Adrenal gland (tissue), 19 donors: ENCODE measurements at places on chromosomes 2 and 18. TPM values are rescaled to one million over a fixed set of nuclear protein-coding genes. Genes with fewer than 3 reads are reported as not detected.

- no peaks in the 10 kb centered on the region for H3K4me1 ChIP-seq
- no peaks in the 10 kb centered on the region for H3K27me3 ChIP-seq
- no peak for DNase-seq
- no peaks in the 10 kb centered on the region for H3K36me3 ChIP-seq
- no peak overlapping the region for H3K4me3 ChIP-seq
Observed at GRCh38 chr2:36173760-36174404, 181.7 kb upstream of the CRIM1 start.

DNA sequence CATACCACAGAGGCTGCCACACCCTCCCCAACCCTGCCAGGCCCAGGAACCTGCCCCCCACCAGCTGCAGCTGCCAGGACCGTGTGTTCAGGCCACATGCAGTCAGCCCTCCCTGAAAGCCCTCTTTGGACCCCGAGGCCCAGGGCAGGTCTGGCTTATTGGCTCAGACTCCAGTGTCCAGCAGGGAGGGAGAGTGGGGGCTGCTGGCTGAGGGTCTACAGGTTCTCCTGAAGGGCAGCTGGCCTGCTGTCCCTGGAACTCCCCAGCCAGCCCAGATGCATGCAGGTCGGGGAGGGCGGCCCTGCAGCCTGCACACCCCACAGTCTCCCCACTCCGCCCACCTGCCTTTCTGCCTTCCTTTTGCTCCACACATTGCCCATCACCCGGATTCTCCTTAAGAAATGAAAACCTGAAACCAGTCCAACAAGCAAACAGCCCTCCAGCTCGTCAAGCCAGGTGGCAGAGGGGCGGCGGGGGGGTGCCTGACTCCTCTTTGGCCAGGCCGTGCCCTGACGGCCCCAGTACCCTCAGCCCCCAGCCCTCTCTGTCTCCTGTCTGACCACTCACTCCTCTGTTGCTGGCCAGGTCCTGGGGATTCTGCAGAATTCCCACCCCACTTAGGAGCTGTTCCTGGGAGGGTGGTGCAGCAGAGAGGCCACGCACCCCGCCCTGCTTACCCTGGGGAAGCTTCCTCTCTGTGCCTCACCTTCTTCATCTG is 18.0 kb downstream of the GPR35 start:
- H3K36me3 ChIP-seq: no peaks in the 10 kb centered on the region
- no peak overlapping the region for H3K4me3 ChIP-seq
- H3K27ac ChIP-seq: no peak overlapping the region
- H3K4me1 ChIP-seq: no peaks in the 10 kb centered on the region
- DNase-seq: no peak
- H3K27me3 ChIP-seq: peaks cover 5% of the 10 kb centered on the region

DNA sequence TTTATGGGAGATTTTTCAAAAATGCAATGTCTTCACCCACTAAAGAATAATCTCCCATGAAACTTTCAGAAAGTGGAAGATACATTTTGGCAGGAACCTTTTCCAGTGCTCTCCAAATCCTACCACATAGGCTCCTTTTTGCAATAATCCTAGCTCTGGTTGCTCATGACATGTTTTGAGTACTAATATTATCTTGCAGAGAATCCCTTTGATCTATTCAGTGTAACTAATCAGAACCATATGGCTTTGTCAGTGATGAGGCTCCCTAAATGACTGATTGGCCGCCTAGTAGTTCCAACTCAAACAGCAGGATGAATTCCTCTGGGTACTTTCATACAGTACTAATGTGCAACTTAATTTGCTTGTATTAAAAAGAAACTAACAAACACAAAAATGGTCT is 544.0 kb upstream of the FAM98A start:
- H3K36me3 ChIP-seq: no peaks in the 10 kb centered on the region
- DNase-seq: no peak
- H3K27me3 ChIP-seq: no peaks in the 10 kb centered on the region
- H3K4me1 ChIP-seq: no peaks in the 10 kb centered on the region
- H3K27ac ChIP-seq: no peak overlapping the region

GRCh38 chr2:205765151-205765550 is 82.8 kb downstream of the NRP2 start:
- no peak for DNase-seq
- no peaks in the 10 kb centered on the region for H3K27me3 ChIP-seq
- no peak overlapping the region for H3K27ac ChIP-seq
- H3K36me3 ChIP-seq: peaks cover 76% of the 10 kb centered on the region
- H3K4me3 ChIP-seq: no peak overlapping the region
- H3K4me1 ChIP-seq: peaks cover 16% of the 10 kb centered on the region

DNA sequence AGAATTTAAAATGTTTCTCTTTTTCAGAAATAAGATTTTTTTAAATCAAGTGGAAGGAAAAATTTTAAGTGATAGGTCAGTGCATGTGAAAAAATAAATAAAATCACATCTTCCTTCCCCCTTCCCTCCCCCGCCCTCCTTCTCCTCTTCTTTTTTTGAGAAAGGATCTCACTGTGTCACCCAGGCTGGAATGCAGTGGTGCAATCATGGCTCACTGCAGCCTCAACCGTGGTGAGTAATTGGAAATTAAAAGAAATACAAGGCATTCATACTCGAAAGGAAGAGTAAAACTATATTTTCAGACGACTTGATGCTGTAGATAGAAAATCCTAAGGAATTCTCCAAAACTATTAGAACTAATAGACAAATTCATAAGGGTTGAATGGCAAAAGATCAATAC is 16.9 kb upstream of the CRACDL start:
- H3K27ac ChIP-seq: no peak overlapping the region
- no peaks in the 10 kb centered on the region for H3K27me3 ChIP-seq
- H3K4me1 ChIP-seq: no peaks in the 10 kb centered on the region
- no peak overlapping the region for H3K4me3 ChIP-seq

GRCh38 chr2:218569038-218569431 is 396 bp downstream of the CNOT9 start:
- H3K27me3 ChIP-seq: no peaks in the 10 kb centered on the region
- peak; percentile 69 for DNase-seq
- peak overlapping the region; percentile 96 for H3K27ac ChIP-seq
- peak overlapping the region; percentile 80 for H3K4me3 ChIP-seq

DNA sequence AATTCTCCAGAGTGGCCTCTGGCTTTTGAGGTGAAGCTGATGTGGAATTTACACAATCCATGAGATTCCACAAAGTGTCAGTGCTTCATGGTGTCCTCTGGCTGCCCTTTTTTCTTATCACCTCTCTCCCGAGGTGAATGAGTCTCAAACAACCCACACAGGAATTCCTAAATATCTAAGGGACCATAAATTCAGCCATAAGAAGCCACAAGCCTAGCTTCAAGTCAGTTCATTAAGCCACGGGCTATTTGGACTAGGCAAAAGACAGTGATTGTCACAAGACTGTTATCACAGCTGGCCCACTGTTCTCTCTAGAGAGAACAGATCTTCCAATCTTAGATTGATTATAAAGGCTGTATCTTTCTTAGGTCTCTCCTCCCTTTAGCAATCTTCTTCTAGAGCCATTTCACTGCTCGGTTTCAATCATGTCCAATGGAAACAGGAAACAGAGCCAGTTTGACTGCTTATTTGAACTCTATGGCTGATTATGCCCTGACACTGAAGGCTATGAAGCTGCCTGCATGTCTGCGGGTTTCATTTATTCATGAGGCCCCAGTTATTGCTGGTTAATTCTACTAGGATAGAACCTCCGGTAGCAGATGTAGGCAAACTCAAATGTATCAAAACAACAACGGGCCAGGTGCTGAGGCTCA is 4.1 kb downstream of the NEMP2 start:
- H3K36me3 ChIP-seq: no peaks in the 10 kb centered on the region
- no peak overlapping the region for H3K4me3 ChIP-seq

GRCh38 chr2:160784034-160784433 is 290.4 kb upstream of the RBMS1 start:
- no peak overlapping the region for H3K27ac ChIP-seq
- no peaks in the 10 kb centered on the region for H3K36me3 ChIP-seq
- DNase-seq: no peak
- no peak overlapping the region for H3K4me3 ChIP-seq

DNA sequence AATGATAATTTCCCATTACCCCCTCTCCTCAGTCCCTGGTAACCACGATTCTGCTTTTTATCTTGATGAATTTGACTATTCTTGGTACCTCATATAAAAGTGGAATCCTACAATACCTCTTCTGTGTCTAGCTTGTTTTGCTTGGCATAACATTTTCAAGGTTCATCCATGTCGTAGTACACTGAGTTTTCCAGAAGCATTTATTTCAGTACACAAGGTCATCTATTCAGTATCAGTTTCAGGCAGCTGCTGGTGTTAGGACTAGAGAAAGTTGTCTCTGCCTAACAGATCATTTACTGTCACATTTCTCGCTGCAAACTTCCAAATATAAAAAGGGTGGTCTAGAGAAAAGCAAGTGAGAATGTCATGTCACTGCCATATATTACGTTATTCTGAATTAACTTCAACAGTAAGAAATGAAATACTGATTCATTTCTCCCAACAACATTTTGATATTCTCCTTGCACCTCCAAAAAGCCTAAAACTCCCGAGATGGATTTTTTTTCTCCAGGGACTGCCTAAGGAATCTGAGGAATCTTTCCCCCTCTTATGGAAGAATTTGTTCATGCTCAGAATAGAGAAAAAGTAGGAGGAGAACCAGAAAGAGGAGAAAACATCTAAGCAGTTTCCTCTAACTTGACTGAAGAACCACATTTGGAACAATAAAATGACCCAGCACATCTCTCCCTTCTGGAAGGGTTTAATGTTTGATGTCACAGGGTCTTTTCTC is 36.0 kb downstream of the CDK15 start:
- no peak overlapping the region for H3K4me3 ChIP-seq
- no peaks in the 10 kb centered on the region for H3K36me3 ChIP-seq
- no peaks in the 10 kb centered on the region for H3K27me3 ChIP-seq
- no peak for DNase-seq
- H3K4me1 ChIP-seq: no peaks in the 10 kb centered on the region

DNA sequence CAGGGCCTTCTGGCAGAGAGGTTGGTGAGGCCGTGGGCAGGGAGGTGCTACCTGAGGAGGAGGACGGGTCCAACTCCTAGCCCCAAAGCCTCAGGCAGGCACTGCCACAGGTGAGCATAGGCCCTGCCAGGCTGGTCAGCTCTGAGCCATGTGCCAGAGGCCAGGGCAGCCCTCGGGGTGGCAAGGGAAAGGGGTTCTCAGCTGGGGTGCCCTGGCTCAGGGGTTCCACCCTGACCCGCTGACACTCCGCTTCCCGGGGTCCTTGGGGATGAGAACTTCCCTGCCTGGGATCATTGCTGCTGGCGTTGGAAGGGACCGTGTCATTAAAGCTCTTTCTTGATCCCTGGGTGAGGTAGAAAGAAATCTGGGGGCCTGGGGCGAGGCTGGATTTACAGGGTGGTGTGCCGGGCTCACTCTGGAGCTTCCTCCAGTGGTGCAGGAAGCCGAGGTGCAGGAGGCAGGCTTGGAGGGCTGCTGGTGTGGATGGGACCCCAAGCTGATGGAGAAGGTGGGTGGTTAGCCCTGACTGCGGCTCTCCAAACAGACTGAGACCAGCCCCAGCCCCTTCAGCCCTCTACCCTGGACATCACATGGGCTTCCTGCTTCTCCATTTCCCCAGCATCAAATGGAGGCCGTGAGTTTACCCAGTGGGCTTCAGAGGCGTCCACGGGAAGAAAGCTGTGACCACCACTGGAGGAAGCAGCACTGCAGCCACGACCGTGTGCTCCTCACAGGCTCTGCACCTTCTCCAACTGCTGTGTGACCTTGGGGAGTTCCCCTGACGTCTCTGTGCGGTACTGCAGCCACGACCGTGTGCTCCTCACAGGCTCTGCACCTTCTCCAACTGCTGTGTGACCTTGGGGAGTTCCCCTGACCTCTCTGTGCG is 295.2 kb downstream of the NDUFA10 start:
- no peaks in the 10 kb centered on the region for H3K4me1 ChIP-seq
- no peak for DNase-seq
- no peak overlapping the region for H3K4me3 ChIP-seq
- no peak overlapping the region for H3K27ac ChIP-seq
- H3K27me3 ChIP-seq: no peaks in the 10 kb centered on the region
- H3K36me3 ChIP-seq: no peaks in the 10 kb centered on the region

GRCh38 chr2:109681633-109682380 is 67.6 kb downstream of the SOWAHC start:
- no peak overlapping the region for H3K27ac ChIP-seq
- no peaks in the 10 kb centered on the region for H3K36me3 ChIP-seq
- no peaks in the 10 kb centered on the region for H3K4me1 ChIP-seq
- no peaks in the 10 kb centered on the region for H3K27me3 ChIP-seq
- DNase-seq: no peak

GRCh38 chr2:37708146-37708545 is 36.7 kb upstream of the CDC42EP3 start:
- no peak for DNase-seq
- no peaks in the 10 kb centered on the region for H3K27me3 ChIP-seq
- H3K27ac ChIP-seq: no peak overlapping the region
- H3K4me3 ChIP-seq: no peak overlapping the region
- H3K36me3 ChIP-seq: no peaks in the 10 kb centered on the region

- no peak for DNase-seq
- no peaks in the 10 kb centered on the region for H3K4me1 ChIP-seq
- H3K27ac ChIP-seq: no peak overlapping the region
- no peaks in the 10 kb centered on the region for H3K27me3 ChIP-seq
- no peaks in the 10 kb centered on the region for H3K36me3 ChIP-seq
Observed at GRCh38 chr2:212921711-212922110, 229.7 kb downstream of the IKZF2 start.

GRCh38 chr2:1887915-1888314 is 143.6 kb upstream of the PXDN start:
- no peaks in the 10 kb centered on the region for H3K36me3 ChIP-seq
- H3K4me3 ChIP-seq: no peak overlapping the region
- H3K4me1 ChIP-seq: no peaks in the 10 kb centered on the region
- no peak for DNase-seq
- H3K27me3 ChIP-seq: no peaks in the 10 kb centered on the region

DNA sequence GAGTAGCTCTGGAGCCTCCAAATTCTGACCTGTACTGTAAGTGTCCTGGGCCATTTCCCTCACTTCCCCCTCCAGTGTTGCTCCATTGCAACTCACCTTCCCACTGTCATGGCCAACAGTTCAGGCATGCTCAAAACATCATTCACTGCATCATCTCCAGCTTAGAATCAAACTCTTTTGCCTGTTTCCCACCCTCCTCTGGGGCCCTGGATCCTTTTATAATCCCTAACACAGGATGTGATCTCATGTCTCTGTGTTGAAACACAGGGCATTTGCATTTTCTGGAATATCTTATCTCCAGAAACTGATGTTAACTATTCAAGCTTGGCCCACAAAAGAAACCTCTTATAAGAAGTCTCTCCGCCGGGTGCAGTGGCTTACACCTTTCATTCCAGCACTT is 3.0 kb downstream of the DPP4 start:
- H3K36me3 ChIP-seq: no peaks in the 10 kb centered on the region
- peaks cover 9% of the 10 kb centered on the region for H3K4me1 ChIP-seq
- H3K4me3 ChIP-seq: no peak overlapping the region
- peaks cover 13% of the 10 kb centered on the region for H3K27me3 ChIP-seq
- DNase-seq: no peak
- no peak overlapping the region for H3K27ac ChIP-seq

GRCh38 chr2:127637725-127638252 is 8.2 kb upstream of the GPR17 start:
- H3K27me3 ChIP-seq: no peaks in the 10 kb centered on the region
- no peaks in the 10 kb centered on the region for H3K36me3 ChIP-seq
- H3K27ac ChIP-seq: no peak overlapping the region

GRCh38 chr18:73544032-73544431 is 603.6 kb downstream of the FBXO15 start:
- DNase-seq: no peak
- no peaks in the 10 kb centered on the region for H3K36me3 ChIP-seq
- no peak overlapping the region for H3K4me3 ChIP-seq
- H3K27ac ChIP-seq: no peak overlapping the region
- no peaks in the 10 kb centered on the region for H3K4me1 ChIP-seq
- H3K27me3 ChIP-seq: no peaks in the 10 kb centered on the region

The CYBRD1 gene
- total RNA-seq: 52.7 TPM

The BOLL gene
- not detected for total RNA-seq

The GORASP2 gene
- total RNA-seq: 94.2 TPM

The COL4A4 gene
- 30.4 TPM for total RNA-seq

The FRZB gene
- 1.3 TPM for total RNA-seq

The FAM124B gene
- 0.50 TPM for total RNA-seq

The ALPI gene
- total RNA-seq: not detected

The ABCB11 gene
- total RNA-seq: not detected
